Fibroblast of pulmonary artery (primary cell): ENCODE measurements at places on chromosomes 16 and 17.

DNA sequence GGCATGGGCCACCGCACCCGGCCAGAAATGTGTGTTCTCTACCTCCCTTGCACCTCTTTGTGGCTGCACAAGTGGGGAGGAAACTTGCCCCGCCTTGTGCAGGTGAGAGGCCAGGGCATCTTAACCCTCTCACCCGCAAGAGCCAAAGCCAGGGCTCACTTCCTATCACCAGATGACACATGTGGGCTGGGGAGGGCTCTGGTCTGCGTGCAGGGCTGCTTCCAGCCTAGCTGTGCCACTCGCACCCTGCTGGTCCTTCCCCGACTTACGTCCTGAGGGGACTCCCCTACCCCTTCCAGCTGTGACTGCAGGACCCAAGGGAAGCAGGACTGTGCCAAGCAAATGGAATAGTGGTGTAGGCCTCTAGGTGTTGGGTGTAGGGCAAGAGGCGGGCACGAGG lies 6.9 kb downstream of the MIEF2 start:
- DNase-seq = no peak

DNA sequence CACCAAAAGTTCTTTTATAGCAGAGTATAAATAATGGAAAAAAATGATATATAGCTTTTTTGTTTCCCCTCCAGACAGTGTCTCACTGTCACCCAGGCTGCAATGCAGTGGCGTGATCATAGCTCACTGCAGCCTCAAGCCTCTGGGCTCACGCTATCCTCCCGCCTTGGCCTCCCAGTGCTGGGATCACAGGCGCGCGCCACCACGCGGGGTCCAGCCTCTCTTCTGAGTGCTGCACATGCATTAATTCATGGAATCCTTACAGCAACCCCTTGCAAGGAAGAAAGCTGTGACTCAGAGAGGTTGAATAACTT lies 18.0 kb upstream of the ZNF629 start:
- DNase-seq = peak; percentile 20

GRCh38 chr17:14004927-14005620 lies 64.2 kb upstream of the COX10 start:
- no peak for DNase-seq

GRCh38 chr16:27379919-27380318 lies 22.1 kb upstream of the IL21R start:
- no peak for DNase-seq

DNA sequence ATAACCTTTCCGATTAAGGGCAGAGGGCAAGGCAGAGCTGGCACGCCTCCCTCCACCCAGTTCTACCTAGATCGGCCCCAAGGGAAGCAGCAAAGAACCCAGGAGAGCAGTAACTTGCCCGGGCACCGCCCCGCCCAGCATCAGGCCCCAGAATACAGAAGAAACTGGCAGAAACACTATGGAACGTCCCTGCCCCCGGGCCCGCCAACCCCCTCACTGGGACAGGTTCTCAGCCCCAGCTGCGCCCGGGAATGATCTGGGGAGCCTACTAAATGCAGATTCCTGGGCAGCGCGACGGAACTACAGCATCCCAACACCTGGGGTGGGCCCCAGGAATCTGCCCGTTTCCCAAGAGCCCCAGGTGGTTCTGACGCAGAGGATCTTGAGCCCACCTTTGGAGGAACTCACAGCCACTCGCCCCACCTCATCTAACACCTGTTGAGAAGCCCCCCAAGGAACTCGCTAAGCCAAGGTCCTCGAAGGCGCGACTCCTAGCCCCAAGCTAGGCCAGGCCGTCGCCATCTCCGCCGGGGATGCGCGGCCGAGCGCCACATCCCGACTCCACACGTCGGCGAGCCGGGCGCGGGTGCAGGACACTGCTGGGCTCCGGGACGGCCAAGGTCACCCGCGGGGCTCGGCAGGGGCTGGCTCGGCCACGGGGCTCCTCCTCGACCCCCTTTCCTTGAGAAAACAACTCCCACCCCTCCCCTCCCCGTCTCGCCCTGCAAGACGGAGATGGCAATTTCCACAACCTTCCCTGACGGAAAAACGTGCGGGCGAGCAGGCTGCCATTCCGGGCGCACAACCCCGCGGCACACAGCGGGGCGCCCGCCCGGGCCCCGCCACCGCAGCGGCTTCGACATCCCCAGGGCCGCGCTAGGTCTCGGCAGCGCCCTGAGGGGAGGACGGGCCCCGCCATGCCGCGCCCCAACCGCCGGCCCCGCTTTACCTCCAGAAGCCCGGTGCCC lies 913 bp downstream of the CDIP1 start:
- no peak for DNase-seq

DNA sequence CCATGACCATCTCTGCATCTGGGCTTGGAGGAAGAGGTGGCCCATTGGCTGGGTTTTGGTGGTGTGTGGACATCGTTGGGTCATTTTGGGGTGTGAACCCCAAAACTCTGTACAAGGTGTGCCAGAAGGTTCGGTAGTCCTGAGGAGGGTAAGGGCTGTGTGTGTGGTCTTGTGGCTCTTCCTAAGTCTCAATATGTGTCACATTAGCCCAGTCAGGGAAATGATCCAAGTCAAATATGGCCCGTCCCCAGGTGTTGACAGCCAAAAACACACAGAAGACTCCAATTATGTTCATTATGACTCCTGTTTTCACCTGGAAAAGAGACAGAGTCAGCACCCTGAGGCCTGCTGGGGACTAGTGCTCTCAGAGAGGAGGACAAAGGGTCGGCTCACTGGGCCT lies 27.1 kb downstream of the SLC13A5 start:
- DNase-seq = no peak

DNA sequence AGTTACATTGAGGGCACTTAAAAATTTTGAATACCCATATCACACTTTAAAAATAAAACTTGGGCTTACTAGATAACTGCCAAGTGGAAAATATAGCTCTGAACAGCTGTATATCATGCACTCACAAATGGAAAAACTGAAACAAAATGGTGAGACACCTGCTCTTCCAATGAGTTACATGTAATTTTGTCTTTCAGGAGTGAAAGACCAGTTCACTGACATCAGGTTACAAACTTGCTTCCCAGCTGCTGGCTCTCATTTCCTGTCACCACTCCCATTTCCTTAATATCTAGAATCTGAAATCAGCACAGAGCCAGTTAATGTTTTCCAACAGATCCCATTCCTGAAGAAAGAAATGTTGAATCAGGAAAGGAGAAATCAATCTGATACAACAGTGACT lies 10.8 kb downstream of the CSNK2A2 start:
- peak; percentile 31 for DNase-seq

- DNase-seq = no peak
Observed at GRCh38 chr17:40617678-40618240, 29.9 kb downstream of the SMARCE1 start.
